ENCODE measurements at places on chromosomes 16 and 17.

DNA sequence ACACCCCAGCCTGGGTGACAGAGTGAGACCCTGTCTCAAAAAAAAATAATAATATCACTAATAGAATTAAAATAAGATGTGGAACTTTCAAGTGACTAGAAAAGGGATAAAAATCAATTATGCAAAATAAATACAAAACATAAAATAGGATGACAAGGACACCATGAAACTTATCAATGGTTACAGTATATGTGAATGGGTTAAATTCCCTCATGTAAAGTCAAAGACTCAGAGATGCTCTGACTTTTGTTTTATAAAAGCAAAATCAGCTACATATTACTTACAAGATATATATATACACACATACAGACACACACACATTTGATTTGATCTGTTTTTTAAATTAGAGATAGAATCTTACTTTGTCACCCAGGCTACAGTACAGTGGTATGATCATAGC, 33.5 kb upstream of the SCNN1B start:
- DNase-seq = no peak

GRCh38 chr16:82636958-82637357, 10.2 kb downstream of the CDH13 start:
- DNase-seq = no peak

DNA sequence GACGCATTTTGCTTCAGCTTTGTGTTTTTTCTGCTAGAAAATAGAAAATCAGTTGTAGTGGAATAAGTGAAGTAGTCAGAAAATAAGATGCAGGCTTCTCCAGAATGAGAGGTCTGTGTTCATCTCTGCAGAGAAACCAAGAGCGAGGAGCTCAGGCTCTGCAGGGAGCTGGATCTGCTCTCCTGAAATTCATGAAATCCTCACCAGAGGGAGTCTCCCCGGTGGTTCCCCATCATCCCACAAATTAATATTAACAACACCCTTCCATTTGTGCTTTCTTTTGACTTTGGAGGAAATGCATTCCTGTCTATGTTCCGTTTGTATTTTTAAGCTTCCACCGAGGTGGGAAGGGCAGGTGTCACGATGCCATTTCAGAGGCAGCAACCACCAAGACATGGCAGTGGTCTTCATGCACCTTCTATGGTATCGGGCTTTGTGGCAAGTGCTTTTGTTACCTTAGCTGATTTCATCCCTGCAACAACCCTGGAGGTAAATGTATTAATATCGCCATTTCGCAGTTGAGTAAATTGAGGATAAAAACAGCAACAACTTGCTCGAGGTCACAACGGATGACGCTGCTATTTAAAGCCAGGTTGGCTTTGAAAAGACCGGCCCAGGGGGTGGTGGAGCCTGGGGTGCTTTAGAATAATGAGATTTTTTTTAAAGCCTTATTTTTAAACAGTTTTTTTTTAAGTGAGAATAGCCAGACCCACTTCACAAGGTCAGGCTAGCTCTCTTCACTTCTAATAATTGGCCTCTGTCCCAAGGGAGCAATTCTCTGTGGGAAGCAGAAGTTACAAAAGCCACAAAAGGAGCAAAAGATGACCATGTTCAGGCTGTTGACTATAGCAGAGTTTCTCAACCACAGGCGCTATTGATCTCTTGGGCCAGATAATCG, 367.6 kb upstream of the ERCC4 start:
- no peak for DNase-seq

DNA sequence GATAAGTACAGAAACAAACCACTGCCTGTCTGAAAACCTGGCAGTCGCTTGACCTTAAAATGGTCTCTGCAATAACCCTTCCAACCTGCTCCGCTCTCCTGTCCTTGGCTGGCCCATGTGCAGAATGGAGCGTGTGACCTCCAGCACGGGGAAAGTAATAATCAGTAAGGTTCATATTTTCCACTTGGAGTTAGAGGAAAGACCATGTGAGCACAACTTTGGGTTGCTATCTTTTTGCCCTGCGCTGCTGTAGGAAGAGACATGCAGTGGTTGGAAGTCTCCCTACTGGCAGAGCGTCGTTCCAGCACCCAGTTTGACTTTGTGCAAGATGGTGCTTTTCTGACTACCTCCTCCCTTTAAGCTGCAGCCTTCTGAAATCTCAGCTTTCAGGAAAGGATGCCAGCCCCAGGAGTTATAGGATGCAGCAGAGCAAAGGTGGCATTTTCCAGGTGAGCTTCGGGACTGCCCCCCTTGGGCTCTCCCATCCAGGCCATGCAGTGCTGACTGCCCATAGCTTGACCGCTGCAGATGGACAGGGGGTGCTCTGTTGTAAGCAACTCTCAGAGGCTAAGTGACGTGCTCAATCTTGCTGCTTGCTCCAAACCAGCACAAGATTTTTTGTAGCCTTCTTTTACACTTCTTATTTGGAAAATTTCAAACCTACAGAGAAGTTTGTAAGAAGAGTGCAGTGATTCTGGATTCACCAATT, 110.7 kb upstream of the NOL11 start:
- DNase-seq = no peak

GRCh38 chr16:57788252-57788841, 13.9 kb downstream of the KIFC3 start:
- DNase-seq = no peak

DNA sequence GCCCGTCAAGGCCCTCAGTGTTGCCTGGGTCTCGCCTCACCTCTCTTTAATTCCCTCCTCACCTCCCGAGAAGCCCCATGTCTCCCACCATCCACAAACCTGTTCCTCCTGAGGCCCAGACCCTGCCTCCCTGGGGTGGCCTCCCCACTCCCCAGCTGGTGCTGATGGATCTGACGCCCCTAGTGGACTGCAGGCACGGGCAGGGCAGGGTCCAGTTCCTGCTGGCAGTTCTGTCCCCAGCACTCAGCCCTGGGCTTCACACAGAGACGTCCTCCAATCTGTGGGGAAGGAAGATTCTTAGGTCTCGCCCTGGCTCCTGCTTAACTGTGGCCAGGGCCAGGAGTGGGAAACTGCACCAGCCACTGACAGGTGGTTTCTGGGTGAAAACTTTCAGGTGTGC, 108.8 kb downstream of the AMFR start:
- no peak for DNase-seq

DNA sequence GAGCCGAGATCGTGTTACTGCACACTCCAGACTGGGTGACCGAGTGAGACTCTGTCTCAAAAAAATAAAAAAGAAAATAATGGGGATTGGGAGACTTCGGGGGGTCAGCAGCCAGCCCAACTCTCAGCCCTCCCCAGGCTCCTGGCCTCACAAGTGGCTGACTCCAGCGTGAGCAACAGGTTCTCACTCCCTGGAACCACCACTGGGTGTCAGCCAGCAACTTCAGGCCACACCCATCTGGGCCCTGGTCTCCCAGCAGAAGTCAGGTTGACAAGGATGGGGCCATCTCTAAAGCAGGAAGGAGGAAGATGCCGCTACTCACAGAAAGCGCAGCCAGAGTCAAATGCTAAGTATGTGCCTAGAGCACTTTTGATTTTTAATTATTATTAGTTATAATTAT, 139.4 kb downstream of the C16orf78 start:
- peak; percentile 56 for DNase-seq

DNA sequence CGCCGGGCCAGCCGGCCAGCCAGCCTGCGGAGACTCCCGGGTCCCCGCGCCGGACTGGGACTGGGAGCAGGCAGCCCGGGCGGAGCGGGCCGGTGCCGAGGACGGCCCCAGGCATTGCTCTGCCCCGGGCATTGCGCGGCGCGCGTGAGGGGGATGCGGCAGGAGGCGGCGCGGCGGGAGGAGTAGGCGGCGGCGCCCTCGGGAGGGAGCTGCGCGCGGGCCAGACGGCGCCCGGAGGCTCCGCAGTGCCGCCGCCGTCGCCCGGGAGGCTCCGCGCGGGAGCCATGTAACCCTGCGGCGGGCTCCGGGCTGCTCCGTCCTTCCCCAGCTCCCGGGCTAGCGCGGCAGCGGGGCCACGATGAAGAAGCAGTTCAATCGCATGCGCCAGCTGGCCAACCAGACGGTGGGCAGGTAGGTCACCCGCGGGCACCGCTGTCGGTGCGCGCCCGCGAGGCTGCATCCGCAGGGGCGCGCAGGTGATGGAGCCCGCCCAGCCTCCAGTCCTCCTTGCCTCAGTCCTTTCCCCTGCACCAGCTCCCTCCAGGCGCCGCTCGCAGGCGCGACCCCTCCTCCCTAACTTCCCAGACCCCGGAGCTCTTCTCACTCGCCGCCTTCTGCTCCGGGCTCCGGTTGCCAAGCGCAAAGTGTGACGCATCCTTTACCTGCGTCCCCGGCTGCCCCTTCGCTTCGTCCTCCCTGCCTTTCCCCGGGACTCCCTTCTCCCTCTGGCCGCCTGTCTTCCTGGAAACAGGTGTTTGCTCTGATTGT, at the start of gene ARHGAP44:
ARHGAP44 (plus strand) TSS at position 18 of the 768 bp plus-strand sequence; CDS start at position 359, 341 bp downstream.
- peak; percentile 41 for DNase-seq

DNA sequence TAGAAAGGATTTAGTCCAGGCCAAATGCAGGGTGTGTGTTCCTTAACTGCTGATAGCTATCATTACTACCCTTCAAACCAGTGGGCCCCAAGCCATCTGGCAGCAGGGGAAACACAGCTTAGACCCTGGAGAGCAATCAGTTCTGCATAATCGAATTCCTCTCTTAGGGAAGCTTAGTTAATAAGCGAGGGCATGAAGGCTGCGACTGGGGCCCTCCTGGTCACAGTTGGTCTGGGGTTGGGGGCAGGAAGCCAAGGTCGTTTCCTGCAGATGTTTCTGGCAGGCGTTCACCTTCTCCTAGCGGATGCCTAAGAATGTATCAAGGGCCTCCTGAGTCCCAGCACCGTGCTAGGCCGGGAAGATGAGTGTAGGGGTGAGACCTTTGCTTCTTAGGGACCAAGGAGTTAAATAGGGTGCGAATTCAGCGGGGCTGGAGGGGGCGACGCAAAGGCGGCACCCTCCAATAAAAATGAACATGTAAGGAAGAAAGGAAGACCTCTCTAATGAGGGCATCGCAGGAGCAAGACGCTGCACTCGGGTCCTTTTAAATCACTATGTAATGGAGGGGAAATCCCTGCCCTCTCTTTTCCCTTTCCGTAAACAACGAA, 16.5 kb upstream of the EEF2K start:
- DNase-seq = no peak

DNA sequence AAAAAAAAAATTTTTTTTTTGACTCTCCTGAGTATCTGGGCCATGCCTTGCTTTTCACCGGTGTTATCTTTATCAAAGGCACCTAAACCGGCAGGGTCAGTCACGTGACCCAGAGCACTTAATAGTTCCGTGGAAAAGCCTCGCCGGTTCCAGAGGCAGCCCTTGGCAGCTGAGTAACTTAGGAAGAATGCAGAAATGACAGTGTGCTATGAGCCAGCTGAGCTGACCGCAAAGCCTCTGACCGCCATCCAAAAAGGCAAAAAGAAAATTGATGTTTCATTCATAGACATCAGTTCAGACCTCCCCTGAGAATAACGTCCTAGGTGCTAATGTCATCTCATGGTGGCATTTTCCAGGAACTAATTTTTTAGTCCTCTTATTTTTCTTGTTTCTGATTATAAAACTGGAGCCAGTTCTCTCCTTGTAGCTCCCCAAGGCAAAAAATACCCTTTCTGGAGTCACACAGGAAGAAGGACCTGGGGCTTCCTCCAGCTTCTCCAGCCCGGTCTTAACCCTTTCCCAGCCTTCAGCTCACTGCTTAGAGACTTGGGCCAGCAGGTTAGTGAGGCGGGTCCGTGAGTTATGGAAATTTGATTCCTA, 122.6 kb downstream of the SOCS1 start:
- no peak for DNase-seq

- no peak for DNase-seq
Measured at GRCh38 chr17:82219083-82219482, 6.4 kb upstream of the CCDC57 start.

DNA sequence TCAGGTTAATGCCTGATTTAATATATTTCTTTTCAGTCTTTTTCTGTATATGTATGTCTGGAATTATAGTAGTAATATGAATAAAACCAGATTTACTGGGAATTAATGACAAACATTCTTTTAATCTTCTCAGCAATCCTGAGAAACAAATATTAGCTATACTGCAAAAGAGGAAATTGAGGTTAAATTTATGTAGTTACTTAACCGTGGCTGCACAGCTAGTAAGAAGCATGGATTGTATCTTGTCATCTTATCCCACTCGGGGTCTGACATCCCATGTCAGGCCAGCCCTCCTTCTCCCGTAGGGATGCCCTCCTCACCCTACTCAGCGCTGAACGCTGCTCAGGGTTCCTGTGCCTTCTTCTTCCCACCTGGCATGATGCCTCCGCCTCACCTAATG, 143.0 kb downstream of the FTO start:
- DNase-seq = no peak

- DNase-seq = peak; percentile 46
Measured at GRCh38 chr17:66564992-66565465, 262.6 kb downstream of the PRKCA start.

DNA sequence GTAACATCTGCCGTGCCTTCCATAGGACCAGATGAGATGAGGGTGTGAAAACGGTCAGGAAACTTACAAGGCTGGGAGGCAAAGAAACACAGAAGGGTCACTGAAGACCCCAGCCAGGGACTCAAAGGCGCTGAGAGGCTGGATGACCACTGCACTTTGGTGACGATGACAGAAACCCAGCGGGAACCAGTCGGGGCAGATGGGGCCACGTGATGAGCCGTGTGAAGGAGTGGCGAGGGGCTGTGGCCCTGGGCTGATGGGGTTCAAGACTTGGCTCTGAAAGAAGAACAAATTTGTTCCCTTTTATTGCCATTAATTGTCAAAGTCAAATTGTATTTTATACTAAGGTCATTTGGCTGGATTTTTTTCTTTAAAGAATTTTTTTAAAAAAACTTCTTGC, 28.6 kb upstream of the ATP2C2 start:
- DNase-seq = no peak

Data from Karpas-422 (cell line).